ENCODE measurements at places on chromosomes 12 and 14.

- no peak for DNase-seq
Observed at GRCh38 chr14:104139460-104140212, 1.2 kb downstream of the KIF26A start.

GRCh38 chr14:104320611-104321086 lies 182.3 kb downstream of the KIF26A start:
- no peak for DNase-seq

GRCh38 chr12:53754633-53755264 lies 3.0 kb upstream of the CISTR start:
- no peak for DNase-seq

GRCh38 chr12:45231515-45232145 lies 15.7 kb downstream of the ANO6 start:
- DNase-seq = peak; percentile 41

GRCh38 chr12:27861428-27862167 lies 81.6 kb upstream of the MANSC4 start:
- no peak for DNase-seq

Measured in RCC 7860 (cell line).